ENCODE measurements at places on chromosomes 2 and 18.

DNA sequence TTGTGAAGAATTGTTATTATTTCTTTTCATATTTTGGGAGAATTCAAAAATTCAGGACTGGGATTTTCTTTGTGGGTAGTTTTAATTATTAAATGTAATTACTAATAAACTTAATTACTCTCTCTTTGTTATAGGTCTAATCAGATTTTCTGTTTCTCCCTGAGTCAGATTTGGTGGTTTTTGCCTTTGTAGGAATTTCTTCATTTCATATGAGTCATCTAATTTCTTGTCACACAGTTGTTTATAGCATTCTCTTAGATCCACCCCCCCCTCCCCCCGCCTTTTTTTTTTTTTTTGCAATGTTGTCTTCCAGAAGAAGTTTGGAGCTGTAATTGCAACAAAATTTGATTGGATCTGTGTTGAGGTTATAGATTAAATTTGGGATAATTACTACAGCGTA is 26.0 kb upstream of the GALR1 start:
- DNase-seq = no peak

DNA sequence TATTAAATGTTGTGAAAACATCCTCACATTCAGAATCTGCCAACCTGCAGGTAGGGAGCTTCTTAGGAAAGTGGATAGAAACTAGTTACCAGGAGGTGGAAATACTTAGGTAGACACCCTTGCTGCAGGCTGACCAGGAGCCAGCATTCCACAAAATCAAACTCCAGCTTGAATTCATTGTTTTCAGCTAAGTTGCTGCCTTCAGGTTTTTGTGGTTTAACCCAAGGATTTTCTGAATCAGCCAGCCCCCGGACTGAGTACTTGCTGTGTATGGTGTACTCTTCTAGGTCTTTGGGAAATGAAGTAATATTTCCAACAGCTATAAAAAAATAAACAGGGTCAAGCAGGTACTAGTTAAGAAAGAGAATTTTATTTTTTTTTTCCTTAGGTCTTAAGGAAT is 192.1 kb upstream of the CHST9 start:
- no peak for DNase-seq

GRCh38 chr2:8388781-8389180 is 293.1 kb upstream of the ID2 start:
- DNase-seq = no peak

GRCh38 chr18:48819276-48819675 is 131.5 kb downstream of the SMAD7 start:
- DNase-seq = no peak

GRCh38 chr2:206736935-206737334 is 18.7 kb upstream of the DYTN start:
- no peak for DNase-seq

- DNase-seq = no peak
Observed at GRCh38 chr2:39937621-39938020, 158.6 kb upstream of the THUMPD2 start.

GRCh38 chr2:1002350-1002749 is 51.7 kb downstream of the SNTG2 start:
- no peak for DNase-seq

- no peak for DNase-seq
Observed at GRCh38 chr2:59461127-59461526, 1092.3 kb downstream of the BCL11A start.

- no peak for DNase-seq
Observed at GRCh38 chr2:1004398-1004797, 53.7 kb downstream of the SNTG2 start.

GRCh38 chr2:227862741-227863588 is 8.5 kb upstream of the DAW1 start:
- DNase-seq = no peak

DNA sequence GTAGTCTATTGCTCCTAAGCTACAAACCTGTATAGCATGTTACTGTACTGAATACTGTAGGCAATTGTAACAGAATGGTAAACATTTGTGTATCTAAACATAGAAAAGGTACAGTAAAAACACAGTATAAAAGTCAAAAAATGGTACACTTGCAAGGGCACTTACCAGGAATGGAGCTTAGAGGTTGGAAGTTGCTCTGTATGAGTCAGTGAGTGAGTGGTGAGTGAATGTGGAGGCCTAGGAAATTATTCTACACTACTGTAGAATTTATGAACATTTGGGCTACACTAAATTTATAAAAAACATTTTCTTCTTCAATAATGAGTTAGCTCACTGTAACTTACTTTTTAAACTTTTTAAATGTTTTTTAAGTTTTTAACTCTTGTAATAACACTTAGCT is 19.0 kb downstream of the NABP1 start:
- DNase-seq = no peak

DNA sequence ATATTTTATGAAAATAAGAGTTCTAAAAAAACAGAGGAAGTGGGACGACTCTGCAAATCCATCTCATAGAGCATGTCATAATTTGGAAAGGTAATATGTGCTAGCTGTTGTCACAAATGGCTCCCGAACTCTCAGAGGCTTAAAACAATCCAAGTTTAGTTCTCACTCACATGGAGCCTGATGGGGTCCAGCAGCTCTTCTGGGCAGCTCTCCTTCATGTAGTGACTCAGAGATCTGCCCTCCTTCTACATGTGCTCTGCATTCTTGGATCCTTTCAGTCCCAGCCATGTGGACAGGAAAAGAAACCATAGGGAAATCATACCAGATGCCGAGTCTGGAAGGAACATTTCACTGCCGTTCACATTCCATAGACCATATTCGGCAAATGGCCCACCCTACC is 180.1 kb upstream of the APCDD1 start:
- DNase-seq = no peak

Data from activated gamma-delta T cell treated with anti-CD3 and anti-CD28 coated beads, Interleukin-2, amount 50 U/mL, for 16 hours (primary cell).